A549 treated with DMSO at 1 μM for 4 hours (cell line): ENCODE measurements at places on chromosomes 3 and 15. TPM values are rescaled to one million over a fixed set of nuclear protein-coding genes. Genes with fewer than 3 reads are reported as not detected.

Gene HEXA
- total RNA-seq: 145 to 159 TPM (median 151 TPM) in 5 replicates

Gene GOLGA6L4
- 0.28 to 1.4 TPM (median 1.1 TPM) in 5 replicates for total RNA-seq

Gene LCTL
- total RNA-seq: 0.06 TPM in 2 of 5 replicates, not detected in the others

Gene PLA2G4B
- total RNA-seq: 1.1 to 3.0 TPM (median 2.0 TPM) in 5 replicates

Gene CCDC39
- 0.13 TPM in 1 of 5 replicates, not detected in the others for total RNA-seq

Gene PYGO1
- total RNA-seq: 7.5 to 9.7 TPM (median 7.9 TPM) in 5 replicates

Gene CPLX3
- total RNA-seq: 0.06 TPM in 1 of 5 replicates, not detected in the others

Gene ADGRG7
- not detected in 5 replicates for total RNA-seq

Gene ANKRD34C
- total RNA-seq: not detected in 5 replicates

Gene STRC
- total RNA-seq: 0.02 to 0.23 TPM (median 0.09 TPM) in 5 replicates

Gene CLEC3B
- 0.10 TPM in 1 of 5 replicates, not detected in the others for total RNA-seq

Gene NRG4
- 0.81 to 2.6 TPM (median 1.1 TPM) in 5 replicates for total RNA-seq

Gene PCSK6
- total RNA-seq: 10.9 to 12.5 TPM (median 11.9 TPM) in 5 replicates

Gene SAMMSON
- not detected in 5 replicates for total RNA-seq

Gene CISH
- total RNA-seq: 0.48 to 0.75 TPM (median 0.70 TPM) in 5 replicates

Gene IL5RA
- not detected in 5 replicates for total RNA-seq

Gene LOXL1
- 0.43 to 0.92 TPM (median 0.55 TPM) in 5 replicates for total RNA-seq

Gene GNAT1
- 0.09 TPM in 1 of 5 replicates, not detected in the others for total RNA-seq
